ENCODE measurements at places on chromosomes 16 and 17.
A peak's percentile ranks its signal among the peaks of the same experiment; 100 is the strongest.

GRCh38 chr17:8143581-8144400 lies 8.4 kb downstream of the PER1 start:
- DNase-seq, result no peak

GRCh38 chr16:1290860-1291575 lies 18.4 kb upstream of the UBE2I start:
- no peak for DNase-seq

DNA sequence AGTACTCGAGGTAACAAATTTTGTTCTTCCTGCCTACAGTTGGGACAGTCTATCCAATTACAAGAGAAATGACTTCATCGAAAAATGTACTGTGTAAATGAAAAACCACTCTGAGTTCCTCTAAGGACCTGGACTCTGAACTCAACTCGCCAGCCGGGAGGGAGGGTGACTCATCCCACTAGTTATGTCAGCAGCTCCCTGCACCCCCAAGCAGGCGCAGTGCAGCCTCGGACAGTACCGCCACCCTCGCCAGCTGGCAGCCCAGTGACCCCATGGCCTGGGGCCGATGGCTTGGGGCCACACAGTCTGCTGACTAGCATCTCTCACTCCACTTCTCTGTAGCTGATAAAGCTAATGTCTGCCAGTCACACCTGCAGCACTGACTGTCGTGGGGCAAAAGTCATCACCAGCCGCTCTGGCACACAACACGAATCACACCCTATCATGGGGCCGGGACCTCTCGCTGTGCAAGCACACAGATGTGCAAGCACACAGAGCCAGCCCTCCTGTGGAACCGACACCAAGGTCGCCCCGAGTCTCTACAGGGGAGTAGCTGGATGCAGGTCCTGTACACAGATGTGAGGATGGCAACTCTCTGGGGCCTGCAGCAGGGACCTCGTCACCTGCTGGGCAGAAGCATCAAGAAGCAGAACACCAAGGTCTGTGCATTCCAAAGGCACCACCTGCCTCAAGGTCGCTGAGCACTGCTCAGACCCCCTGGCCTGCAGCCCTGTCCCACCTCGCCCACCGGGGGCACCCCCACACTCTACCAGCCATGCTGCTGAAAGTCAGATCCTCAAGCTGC lies 5.7 kb downstream of the CSNK1D start:
- peak; percentile 31 for DNase-seq

DNA sequence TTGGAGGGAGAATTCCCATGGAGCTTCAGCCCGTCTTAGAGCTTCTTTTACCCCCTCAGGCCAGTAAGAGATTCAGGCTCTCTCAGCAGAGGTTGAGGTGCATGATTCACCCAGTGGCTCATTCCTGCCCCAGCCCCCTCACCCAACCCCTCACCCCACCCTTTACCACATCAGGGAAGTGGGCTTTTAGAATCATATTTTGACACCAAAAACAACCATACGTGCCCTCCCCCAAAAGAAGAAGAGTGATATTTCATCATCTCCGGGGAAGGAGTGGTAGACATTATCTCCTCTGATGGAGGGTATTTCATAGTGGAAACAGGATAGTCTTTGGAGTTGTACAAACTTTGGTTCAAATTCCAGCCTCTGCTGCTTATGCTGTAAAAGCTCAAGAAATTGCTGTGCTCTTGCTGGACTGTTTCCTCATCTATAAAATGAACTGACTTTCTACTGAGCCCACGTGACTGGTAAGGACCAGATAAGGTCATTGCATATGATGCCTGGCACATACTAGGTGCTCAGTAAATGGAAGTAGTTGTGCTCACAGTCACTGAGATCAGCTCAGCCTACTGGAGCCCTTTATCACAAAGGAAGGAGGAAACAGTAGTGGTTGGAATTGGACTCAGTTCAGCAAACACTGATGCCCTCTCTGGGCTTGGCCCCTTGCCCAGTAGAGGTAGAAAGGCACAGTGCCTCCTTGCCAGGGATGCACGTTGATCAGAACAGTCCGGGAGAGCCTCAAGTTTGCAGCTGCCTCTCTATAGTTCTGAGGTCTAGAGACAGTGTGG lies 18.3 kb upstream of the CCL5 start:
- DNase-seq, result peak; percentile 65

GRCh38 chr16:68364561-68364998 lies 53.8 kb downstream of the PRMT7 start:
- no peak for DNase-seq

DNA sequence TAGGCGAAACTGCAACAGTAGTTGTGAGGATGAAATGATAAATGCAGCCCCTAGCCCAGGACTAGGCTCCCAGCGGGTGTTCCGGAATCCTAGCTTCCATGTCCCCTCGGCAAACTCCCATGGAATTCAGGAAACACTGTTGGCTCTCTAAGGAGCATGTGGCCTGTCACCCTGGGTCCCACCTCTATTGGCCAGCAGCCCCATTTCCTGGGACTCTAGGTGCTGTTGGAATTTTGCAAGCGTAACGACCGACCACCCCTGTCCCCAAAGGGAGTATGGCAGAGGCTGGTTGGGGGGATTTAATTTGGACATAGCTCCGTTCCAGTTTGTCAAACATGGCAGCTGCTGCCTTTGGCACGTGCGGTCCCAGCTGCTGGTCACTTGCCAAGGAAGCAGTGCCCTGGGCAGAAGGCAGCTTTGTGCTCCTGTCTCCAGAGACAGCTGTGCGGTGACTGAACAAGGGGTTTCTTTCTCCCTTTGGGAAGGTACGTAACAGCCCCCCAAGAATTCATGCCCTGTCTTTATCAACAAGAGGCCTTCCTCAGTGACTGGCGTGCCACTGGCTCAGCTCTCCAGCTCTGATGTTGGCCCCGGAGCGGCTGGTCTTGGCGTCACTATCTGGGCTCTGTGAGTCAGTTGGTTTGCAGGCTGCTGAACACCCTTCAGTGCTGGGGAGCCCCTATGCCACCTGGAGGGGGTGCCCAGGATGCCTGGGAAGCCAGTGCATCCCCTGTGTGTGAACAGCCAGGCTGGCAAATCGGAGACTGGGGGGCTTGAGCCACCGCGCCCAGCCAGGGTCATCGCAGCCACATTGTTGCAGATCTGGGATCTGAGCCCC lies 235.2 kb upstream of the TNRC6C start:
- DNase-seq, result no peak

- no peak for DNase-seq
Measured at GRCh38 chr17:76511668-76512365, 10.6 kb upstream of the RHBDF2 start.

GRCh38 chr16:84302111-84302954 lies 7.7 kb downstream of the WFDC1 start:
- DNase-seq, result no peak

GRCh38 chr17:76447931-76448652 lies 4.9 kb downstream of the UBE2O start:
- DNase-seq, result no peak

DNA sequence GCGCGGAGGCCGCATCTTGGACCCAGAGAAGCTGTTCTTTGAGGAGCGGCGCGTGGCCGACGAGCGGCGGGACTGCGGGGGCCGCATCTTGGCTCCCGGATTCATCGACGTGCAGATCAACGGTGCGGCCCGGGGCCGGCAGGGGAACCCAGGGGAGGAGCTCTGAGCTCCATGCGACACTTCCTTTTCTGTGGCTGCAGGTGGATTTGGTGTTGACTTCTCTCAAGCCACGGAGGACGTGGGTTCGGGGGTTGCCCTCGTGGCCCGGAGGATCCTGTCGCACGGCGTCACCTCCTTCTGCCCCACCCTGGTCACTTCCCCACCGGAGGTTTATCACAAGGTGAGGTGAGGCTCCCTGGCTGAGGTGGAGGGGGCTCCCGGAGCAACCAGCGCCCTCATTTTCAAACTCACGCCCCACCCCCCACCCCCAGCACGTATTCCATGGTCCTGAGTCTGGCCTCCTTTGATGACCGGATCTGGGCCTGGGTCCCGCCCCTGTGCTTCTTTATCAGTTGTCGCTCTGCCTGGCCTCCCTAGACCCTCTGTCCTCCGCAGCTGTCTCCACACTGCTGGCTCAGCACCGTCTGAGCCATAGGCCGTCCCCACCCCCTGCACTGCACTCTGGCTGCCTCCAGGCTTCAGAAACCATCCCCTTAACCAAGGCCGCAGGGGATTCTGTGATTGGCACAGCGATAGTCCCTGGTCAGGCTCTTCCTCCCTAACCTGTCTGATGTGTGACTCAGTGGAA lies 787 bp downstream of the AMDHD2 start:
- DNase-seq, result peak; percentile 41

- no peak for DNase-seq
Measured at GRCh38 chr17:49908782-49909714, 59.9 kb upstream of the DLX4 start.

DNA sequence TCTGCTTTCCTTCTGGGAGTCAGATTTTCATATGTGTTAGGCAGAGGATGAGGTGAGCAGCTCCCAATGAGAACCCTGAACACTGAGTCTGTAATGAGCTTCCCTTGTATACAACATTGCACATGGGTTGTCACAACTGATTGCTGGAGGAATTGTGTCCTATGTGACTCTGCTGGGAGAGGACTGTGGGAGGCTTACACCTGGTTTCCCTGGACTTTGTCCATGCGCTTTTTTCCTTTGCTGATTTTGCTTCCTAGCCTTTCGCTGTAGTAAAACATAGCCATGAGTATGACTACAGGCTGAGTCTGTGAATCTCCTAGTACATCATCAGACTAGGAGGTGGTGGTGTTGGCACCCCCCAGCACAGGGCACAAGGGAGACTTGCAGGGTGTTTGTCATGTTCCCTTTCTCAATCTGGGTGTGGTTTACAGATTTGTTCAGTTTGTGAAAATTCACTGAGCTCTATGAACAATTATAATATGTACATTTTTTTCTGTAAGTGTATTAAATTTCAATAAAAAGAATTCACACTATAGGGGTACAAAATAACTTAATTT lies 1.7 kb upstream of the PLK1 start:
- no peak for DNase-seq

DNA sequence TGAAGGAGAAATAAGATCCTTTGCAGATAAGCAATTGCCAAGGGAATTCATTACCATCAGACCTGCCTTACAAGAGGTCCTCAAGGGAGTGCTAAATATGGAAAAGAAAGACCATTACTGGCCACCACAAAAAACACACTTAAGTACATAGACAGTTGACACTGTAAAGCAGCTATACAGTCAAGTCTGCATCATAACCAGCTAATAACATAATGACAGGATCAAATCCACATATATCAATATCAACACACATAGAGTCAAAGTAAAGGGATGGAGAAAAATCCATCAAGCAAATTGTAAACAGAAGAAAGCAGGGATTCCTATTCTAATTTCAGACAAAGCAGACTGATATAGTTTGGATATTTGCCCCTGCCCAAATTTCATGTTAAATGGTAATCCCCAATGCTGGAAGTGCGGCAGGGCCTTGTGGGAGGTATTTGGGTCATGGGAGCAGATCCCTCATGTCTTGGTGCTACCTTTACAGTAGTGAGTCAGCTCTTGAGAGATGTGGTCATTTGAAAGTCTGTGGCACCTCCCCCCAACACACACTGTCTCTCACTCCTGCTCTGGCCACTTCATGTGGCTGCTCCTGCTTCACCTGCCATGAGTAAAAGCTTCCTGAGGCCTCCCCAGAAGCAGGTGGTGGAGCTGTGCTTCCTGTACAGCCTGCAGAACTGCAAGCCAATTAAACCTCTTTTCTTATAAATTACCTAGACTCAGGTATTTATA lies 32.8 kb downstream of the TANC2 start:
- no peak for DNase-seq

DNA sequence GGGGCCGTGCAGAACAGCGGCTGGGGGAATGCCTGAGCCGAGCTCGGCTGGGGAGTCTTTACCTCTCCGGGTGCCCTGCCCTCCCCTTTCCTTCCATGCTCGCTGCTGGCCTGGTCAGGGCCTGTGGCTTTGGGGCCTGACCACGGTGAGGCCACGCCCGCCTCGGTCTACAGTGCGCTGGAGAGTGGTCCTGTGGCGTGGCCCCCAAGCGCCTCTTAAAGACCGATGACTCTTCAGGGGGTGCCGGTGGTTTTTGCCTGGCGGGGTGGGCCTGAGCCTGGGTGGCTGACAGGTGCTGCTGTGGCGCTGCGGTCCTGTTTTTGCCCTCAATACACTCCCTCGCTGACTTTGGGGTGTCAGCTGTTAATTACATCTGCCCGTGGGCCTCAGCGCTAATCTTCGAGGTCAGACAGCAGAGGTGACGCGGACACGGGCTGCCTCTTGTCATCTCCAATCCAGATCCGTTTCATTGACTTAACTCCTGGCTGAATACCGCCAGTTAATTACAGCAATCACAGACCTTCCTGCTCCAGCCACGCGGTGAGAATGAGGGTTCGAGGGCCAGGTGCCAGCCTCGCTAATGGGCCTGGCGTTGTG lies 29.7 kb downstream of the GSE1 start:
- DNase-seq, result no peak

DNA sequence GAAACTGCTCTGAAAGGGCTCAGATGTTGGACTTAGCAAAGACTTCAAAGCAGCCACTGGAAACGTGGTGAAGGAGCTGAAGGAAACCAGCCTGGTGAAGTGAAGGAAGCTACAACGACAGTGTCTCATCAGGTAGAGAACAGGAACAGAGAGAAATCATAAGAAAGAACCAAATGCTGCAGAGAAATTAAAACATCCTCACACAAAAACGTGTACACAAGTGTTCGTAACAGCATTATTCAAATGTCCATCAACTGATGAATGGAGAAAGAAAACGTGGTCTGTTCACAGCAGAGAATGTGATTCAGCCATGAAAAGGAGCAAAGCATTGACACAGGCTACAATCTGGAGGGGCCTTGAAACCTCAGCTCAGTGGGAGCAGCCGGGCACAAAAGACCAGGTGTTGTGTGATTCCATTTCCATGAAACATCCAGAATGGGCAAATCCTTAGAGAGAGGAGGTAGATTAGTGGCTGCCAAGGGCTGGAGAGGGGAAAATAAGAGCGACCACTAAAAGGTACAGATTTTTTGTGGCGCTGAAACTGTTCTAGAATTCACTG lies 26.9 kb downstream of the IFT140 start:
- DNase-seq, result no peak

- DNase-seq, result no peak
Measured at GRCh38 chr16:54067322-54068065, 219.1 kb downstream of the IRX3 start.

GRCh38 chr17:76670020-76670717 lies 26.6 kb upstream of the ST6GALNAC1 start:
- DNase-seq, result no peak

DNA sequence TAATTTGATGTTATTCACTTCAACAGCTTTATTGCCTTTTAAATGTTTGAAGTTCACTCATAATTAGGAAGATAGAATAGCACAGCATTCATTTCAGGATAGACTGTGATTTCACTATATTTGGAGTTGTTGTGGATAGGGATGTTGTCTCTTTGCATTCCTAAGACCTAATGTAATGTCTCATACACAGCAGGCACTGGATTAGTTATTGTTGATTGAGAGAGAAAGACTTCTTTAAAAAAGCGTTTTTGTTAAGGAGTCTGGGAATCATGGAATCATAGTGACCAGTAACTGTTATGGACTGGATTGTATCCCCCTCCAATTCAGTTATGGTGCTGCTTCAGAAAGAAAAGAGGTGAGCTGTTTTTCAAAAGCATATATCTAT lies 122.0 kb downstream of the USP22 start:
- DNase-seq, result no peak

GRCh38 chr17:47276868-47277267 lies 23.2 kb downstream of the ITGB3 start:
- no peak for DNase-seq

Measured in activated gamma-delta T cell treated with anti-CD3 and anti-CD28 coated beads, Interleukin-2, amount 50 U/mL, for 16 hours (primary cell).